ENCODE measurements at places on chromosomes 6 and 20.

GRCh38 chr20:34941226-34941625, 14.4 kb downstream of the GSS start:
- DNase-seq = no peak

DNA sequence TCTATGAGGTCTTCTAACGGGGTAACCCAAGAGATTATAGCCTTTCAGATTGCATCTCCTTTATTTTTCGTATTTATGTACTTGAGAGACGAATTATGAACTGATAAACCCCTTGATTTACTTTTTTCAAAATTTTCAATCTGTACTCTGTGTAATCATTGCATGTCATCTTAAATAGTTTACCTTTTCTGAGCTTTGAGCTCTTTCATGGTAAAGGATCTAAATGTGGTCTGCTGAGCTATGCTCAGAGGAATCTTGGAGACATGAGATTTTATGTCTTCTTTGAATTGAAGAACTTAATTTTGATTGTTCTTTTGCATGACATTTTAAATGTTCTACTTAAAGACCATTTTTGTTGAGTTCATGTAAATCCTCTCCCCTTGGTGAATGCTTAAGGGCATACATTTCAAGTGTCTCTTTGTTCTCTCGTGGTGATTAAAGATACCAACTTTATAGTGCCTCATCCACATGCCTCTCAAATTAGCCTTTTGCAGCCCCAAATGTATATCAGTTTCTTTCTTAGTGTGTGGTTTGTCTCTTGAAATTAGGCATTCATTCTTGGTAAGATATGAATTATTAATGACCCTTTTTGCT, 116.3 kb upstream of the SCGN start:
- no peak for DNase-seq

DNA sequence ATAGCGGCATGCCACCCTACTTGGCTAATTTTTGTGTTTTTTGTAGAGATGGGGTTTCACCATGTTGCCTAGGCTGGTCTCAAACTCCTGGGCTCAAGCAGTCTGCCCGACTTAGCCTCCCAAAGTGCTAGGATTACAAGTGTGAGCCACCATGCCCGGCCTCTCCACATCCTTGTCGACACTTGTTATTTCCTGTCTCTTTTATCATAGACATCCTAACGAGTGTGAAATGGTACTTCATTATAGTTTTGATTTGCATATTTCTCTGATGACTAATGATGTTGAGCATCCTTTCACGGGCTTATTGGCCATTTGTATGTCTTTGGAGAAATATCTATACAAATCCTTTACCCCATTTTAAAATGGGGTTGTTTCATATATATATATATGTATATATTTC, 39.0 kb upstream of the ASXL1 start:
- DNase-seq = no peak

- DNase-seq = no peak
Observed at GRCh38 chr6:40631744-40632143, 44.6 kb upstream of the LRFN2 start.

DNA sequence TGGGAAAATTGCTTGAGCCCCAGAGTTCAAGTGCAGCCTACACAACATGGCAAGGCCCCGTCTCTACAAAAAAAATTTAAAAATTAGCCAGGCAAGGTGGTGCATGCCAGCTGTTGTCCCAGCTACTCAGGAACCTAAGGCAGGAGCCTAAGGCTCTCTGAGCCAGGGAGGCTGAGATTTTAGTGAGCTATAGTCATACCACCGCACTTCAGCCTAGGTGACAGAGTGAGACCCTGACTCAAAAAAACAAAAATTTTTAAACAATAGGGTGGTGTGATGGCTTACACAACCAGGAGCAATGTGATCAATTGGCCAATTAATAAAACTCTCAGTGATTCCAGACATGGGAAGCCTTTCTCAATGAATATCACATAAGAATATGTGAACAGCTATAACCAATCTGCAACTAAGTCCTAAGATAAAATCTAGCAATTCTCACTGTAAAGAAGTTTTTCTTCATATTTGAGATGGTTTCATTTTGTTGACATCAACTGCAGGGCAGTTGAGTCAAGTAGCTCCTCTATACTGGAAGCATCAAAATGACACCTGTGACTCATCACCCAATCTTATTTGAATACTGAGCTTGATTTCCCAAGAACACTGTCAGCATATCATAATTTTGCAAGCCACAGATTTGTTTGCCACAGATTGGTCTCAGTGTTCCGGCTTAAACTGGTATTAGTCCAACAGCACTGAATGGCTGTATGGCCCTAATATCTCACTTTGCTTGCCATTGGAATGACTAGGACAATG, 169.0 kb upstream of the GJE1 start:
- DNase-seq = peak; percentile 55

DNA sequence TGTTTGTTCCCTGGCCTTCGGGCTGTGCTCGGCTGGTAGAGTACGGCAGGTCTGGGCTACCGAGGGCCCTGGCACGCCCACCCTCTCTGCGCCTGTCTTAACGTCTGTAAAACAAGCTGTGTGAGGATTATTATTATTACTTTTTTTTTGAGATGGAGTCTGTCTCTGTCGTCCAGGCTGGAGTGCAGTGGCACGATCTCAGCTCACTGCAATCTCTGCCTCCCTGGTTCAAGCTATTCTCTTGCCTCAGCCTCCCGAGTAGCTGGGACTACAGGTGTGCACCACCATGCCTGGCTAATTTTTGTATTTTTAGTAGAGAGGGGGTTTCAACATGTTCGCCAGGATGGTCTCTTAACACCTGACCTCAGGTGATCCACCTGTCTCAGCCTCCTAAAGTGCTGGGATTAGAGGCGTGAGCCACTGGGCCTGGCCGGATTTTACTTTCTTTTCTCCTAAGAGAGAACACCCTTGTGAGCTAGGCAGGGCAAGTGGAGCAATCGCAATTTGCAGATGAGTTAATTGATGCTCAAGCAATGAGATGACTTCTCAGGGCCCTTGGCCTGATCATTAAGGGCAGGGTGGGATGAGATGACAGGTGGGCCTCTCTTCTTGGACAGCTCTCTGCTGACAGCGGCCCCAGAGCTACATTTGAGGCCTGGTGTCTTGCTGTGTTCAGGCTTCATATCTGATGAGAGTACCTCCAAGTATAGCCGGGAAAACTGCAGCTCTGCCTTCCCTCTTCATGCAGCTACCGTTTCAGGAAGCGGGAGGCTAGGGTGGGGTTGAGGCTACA, 859 bp upstream of the SMIM29 start:
- DNase-seq = no peak

DNA sequence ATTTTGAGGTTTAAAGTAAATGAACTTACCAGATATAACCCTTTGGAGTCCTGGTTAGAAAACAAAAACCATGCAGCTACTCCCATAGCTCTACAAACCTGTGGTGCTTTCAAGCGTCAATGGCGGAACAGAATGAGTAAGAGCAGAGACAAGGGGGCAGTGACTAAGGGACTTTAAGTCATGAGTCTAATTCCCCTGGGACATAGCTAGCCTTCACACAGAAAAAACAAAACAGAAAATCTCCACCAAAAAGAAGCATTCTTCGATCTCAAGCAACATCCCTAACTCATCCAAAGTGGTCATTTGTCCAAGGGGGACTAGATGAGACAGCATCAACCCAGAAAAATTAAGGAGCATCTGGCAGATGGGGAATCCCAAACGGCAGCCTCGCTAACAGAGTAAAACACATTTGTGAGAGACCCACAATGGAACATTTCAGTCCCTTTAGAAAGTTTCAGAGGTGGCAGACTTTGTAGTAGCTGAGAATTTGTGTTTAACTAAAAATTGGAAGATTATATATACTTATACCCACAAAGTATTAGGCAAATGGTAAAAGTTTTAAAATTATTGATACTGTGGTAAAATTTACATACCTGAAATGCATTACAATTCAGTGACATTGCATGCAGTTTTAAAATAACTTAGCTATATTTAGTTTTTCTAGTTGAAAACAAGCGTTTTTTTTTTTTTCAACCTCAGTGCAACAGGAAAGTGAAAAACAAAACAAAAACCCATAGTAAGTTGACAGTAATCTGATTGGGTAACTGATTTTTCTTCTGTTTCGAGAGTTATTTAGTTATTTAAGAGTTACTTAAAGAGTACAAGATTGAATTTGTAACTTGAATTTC, 67.5 kb downstream of the KCNQ5 start:
- DNase-seq = peak; percentile 42

All from fibroblast of mammary gland (primary cell).